Skeletal muscle cell (primary cell): ENCODE measurements at places on chromosomes 1 and 21.

DNA sequence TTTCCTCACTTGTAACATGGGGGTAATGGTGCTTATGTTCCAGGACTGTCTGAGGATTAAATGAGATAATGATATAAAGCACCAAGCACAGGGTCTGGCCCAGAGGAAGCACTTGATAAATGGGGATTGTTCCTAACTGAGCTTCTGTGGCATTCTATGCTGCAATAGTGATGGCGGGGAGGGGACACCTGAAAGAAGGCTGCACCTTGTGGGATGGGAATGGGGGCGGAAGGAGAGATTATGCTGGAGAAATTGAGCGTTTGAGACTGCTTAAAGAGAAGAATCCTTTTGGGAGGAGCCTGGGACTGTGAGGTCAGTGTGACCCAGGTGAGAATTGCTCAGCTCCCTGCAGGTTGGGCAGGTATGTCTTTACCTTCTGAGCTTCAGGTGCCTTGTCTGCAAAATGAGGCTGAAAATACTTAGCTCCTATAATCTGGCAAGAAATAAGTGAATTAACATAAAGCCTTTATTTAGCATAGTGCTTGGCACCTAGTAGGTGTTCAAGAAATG, 55.9 kb upstream of the CTPS1 start:
- no peak for DNase-seq

GRCh38 chr1:78090472-78091133, 44.8 kb downstream of the GIPC2 start:
- no peak for DNase-seq

DNA sequence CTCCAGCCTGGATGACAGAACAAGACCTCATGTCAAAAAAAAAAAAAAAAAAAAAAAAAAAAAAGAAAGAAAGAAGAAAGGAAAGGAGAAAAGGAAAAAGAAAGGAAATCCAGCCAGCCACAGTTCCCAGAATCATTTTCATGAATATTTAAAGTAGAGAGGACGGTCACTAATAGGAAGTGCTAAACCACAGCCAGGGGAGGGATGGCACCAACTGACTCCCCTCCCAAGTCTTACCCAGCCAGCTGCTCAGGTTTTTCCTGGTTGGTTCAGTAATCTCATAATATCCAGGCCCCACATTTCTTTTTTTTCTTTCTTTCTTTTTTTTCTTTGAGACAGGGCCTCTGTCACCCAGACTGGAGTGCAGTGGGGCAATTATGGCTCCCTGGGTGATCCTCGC, 63.9 kb upstream of the AK4 start:
- no peak for DNase-seq

GRCh38 chr1:21605964-21606705, 63.0 kb downstream of the RAP1GAP start:
- no peak for DNase-seq

DNA sequence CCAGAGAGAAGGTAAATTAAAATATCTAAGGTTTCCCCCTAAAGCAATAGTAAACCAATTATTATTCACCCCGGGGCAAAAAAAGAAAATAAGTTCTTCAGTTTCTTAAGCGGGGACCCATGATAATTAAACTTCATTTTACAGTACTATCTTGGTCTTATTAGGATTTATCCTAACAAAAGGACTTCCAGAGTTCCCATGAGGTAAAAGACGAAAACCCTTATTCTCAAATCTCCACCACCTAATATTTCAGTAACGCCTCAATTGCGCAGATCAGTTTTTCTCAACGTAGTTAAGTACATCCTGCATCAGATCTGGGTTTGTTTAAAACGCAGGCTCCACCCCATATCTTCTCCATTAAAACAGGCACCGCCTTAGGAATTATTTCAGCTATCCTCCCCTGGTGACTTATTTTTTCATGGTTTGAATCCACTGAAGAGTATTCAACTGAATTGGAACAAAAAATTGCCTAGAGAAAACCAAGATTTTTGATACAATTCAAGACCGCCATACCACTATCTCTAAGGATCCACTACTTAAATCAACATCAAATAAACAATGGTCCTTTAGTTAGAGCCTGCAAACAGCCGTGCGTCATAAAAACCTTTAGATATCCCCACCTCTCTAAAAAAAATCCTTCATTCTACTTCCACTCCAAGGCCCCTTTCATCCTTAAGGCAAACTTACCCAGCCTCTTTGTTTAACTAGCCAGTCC, 1.7 kb downstream of the MCL1 start:
- DNase-seq = no peak

- no peak for DNase-seq
Observed at GRCh38 chr1:226255380-226255779, 31.9 kb downstream of the MIXL1 start.

DNA sequence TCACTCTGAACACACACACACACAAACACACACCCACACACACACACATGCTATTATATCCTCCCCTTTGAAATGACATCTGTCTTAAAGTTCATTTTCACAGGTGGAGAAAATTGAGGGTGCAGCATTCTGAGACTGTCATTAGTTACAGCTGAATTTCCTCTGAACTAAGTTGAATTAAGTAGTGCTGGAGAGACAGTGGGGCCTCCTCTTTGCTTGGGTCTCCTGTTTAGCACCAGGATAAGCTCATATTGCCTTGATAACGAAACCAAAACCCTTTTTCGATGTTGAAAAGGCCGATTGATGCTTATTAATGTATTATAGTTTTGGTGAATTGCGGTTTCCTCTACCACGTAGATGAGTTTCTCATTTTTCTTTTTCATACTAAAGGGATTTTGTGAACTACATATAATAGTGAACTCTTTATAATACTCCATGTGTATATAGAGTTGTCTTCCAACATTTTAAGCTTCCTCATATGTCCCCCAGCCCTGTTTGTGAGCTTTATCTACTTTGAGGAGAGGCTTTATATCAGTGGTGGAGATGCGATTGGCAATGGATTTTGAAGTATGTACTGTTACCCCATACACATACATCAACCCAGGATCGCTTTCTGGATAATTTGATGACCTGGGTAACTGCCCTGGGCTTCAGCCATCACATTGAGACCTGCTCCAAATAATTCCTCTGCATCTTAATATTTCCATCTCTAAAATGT, 17.4 kb downstream of the DYNLT5 start:
- no peak for DNase-seq

DNA sequence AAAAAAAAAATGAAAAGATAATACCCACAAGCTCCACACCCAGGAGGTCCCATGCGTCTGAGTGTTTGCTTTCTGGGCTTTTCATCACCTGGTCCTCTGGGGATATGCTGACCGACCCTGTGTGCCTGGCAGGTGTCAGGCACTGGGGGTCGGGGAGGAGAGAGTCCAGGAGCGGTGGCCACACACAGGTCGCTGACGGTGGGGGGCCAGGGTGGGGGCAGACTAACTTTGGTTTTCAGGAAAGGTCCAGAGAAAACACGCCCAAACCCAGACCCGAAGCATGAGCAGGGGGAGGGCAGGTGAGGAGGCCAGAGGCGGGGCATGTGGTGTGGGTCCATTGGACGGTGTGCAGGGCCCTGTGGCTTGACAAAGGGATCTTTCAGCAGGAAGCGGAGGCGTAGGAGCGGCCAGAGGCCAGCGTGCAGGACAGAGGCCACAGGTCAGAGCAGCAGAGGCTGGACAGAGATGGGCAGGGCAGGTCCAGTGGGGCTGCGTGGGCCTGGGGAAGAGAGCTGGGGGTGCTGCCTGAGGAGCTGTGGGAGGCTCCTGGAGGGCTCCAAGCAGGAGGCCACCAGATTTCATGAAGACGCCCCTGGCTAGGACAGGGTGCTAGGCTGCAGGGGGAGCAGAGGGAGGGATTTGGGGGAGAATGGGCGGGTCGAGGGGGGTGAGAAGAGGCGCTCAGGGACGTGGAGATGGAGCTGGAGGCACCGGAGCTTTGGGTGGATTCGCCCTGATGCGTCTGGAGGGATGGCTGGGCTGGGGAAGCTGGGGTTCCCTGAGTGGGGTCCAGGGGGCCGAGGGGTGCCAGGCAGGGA, 15.8 kb downstream of the RNF223 start:
- DNase-seq = no peak

DNA sequence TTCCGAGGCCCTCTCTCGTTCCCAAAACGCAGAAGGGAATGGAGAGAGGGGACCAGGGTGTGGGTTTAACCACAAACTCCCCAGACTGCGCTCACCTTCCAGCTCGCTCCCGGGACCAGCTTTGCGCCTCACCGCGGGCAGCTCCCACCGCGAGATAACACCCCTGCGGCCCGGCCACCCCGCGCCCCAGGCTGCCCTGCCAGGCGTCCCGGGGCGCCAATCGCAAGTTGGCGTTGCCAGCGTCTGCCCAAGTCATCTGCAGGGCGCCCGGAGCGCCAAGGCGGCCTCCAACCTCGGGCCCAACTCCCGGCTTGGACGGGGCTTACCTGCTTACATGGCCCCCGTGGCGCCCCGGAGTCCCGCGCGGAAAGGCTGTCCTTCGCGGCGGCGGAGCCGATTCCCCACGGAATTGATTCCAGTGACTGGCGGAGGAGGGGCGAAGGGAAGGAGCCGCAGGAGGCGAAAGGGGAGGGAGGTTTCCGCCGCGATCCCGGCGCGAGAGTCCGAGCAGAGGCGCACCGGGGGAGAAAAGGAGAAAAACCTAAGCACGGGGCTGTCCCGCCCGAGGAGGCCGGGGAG, 456 bp downstream of the PTPN14 start:
- DNase-seq = no peak

DNA sequence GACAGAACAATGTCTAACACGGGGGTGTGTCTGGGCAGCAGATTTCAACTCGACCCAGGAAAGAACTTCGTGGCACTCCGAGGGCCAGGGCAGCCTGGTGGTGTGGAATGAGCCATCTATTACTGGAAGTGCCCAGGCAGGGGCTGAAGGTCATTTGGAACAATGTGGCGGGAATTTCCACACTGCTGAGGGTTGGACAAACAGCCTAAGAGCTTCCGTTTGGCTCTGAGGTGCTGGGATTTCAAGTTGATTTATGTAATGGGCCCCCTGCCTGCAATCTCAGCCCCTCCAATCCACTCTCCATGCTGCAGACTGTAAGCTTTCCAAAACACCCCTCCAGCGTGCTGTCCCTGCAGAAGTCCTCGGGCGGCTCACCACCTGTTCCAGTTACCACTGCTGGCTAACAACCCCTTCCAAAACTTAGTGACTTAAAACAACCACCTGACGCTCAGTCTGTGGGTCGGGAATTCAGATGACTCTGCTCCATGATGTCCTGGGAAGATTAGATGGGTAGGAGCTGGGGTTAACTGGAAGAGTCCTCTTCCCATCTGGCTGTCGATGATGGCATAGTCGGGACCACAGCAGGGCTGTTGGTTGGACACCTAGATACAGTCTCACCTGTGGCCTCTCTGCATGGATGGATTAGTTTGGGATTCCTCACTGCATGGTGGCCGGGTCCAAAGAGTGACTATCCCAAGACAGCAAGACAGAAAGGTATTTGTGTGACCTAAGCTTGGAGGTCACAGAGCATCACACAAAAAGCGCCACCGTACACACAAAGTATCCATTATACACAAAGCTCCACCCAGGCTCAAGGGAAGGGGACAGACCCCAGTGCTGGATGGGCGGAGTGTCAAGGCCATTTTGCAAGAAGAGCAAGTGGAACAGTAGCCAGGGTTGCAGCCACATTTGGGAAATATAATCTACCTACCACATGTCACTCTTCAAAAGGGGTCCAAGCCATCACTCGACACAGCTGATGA, 89.7 kb upstream of the IFFO2 start:
- no peak for DNase-seq

- DNase-seq = no peak
Observed at GRCh38 chr1:119420638-119421037, 5.7 kb downstream of the HSD3B2 start.

DNA sequence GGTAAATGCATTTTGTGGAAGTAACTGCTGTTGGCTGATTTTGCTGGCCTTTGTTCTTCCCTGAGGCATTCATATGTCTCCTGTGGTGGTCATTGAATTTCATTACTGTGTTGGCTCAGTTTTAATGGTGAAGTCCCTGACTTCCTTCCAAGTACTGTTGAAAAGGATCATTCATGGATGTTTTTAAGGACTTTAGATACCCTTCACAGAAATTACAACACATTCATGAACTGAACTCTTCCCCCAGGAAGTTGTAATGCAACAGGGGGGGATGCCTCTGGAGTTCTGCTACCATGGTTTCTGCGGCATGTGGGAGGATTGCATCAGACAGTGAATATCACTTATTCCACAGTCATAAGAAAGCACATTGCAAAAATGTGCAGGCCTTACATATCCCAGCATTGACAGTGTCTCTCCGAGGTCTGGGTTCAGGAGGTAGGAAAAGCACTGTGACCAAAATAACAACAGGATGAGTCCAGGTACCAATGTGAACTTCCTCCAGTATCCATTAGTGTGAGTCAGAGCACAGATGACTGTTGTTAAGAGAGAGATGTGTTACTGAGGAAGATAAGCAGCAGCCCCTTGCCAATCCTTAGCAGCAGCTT, 2.1 kb upstream of the RAB3GAP2 start:
- peak; percentile 56 for DNase-seq

DNA sequence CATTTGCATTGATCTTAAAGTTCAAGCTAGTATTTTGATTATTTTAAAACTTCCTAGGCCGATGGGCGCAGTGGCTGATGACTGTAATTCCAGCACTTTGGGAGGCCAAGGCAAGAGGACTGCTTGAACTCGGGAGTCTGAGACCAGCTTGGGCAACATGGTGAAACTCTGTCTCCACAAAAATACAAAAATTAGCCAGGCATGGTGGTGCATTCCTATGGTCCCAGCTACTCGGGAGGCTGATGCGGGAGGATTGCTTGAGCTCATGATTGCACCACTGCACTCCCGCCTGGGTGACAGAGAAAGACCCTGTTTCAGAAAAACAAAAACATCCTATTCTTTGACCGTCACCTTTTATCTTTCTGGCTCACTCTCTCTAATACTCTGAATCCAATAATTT, 30.0 kb downstream of the MFSD2A start:
- DNase-seq = no peak

DNA sequence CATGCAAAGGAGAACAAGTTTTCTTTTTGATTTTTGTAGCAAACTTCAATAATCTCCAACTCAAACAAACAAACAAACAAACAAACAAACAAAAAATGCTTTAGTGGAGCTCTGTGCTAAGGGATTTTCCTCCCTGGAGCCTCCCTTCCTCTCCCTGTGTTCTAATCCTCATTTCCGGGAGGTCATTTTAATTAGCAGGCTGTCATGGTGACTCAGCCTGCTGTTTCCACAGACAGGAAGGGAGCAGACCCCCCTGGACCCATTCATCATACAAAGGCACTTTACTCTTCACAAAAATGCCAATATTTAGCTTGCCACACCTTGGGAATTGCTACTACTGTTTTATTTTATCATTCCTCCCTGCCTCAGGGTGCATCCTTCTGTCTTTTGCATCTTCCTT, 61.0 kb upstream of the SPATA6 start:
- no peak for DNase-seq

DNA sequence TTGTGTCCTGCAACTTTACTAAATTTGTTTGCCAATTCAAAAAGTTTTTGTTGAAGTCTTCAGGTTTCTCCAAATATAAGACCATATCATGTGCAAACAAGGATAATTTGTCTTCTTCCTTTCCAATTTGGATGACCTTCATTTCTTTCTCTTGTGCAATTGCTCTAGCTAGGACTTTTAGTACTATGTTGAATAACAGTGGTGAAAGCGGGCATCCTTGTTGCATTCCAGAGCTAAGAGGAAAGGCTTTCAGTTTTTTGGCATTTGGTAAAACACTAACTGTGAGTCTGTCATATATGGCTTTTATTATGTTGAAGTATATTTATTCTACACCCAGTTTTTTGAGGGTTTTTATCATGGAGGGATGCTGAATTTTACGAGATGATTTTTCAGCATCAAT, 630.0 kb upstream of the ADGRL2 start:
- DNase-seq = no peak
